NCI-H526 (cell line): ENCODE measurements at places on chromosomes 3 and 15.

DNA sequence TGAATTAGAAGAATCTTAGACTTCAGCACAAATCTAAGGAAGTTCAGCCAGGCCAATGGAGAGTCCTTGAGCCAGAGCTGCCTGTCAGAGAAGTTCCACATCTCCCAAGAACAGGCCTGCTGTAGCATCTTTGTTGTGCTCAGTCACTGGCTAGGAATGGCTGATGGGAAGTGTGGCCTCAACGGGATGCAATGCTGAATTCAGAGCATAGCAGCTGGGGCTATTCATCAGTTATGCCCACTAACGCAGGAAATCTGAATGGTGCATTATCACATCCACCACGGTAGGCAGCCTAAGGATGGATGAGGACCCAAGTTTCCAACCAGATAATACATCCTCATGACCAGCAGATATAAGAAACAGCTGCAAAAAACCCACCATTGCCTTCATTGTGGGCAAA, 3.2 kb upstream of the EIF1B start:
- no peak for DNase-seq

DNA sequence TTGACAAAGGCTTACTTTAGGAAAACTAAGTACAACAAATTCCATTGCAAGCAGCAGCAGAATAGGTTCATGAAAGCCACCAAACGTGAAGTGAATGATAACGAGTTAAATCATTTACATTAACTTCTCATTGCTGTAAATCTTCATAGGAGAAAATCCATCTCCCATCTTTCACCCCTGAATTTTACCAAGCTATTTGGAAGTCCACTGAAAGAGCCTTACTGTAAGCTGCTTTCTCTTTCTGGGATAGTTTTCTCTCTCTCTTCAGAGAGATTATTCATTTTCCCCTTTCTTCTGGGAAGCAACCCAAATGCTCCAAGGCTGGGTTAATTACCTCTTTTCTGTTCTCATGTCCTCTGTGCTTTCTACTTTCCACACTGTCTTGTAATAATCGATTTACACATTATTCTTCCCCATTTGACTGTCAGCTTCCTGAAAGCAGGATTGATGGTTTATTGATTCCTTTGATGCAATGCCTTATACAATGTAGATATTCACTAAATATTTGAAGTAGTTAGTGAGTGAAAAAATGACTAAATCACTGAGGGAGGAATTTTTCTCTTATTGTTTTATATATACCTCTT, 914.3 kb upstream of the ARPP21 start:
- no peak for DNase-seq

DNA sequence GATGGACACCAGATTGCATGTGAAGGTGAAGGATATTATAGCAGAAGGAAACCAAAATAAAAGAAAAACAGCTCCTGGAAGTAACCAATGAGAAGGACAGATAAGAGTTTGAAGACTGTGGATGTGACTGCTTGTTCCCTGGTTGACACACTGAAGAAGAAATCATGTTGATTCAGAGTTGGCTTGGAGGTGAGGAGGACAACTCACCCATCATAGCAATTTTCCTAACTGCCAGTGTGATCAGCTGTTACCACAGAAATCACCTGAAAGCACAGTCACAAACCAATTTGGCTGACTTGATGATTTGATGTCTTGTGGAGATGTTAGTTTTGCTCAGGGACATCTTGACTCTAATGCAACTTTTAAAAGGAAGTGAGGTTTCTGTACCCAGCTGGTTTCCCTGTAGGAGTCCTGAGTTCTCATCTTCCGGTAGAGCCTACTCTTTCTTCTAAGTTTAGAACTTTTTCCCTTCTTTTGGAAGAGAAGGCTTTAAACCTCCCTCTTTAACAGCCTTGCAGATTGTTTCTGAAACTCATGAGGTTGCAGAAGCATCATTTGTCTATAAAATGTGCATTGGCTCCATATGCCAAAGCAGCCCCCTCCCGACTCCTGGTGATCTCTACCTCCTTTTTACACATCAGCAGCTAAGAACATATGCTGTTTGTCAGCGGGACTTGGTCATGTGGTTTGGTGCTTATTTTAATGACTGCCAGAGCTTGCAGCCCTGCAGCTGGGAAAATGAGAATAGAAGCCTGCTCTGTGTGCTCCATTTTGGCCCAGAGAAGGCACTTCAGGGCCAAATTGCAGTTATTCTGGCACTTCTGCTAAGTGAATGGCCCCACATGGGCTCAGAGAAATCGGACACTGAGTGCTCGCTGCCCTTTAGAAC, 10.3 kb downstream of the ATG7 start:
- DNase-seq, result no peak

DNA sequence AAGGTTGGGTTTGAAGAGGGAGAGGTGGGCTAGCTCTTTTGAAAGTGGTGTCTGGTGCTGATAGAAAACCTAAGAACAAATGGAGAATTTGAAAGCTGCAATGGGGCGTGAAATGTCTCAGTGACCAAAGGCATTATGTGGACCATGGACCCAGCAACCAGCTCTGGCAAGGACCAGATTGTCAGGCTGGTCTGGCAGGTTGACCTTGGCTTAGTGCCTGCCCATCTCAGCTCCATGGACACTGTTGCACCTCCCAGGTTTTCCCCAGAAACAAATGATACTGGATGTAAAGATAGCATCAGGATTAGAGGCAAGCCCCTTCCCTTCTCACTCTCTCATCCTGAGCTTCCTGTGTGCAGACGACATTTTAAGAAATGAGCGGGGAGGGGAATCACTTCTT, 302.9 kb upstream of the LRRFIP2 start:
- no peak for DNase-seq

DNA sequence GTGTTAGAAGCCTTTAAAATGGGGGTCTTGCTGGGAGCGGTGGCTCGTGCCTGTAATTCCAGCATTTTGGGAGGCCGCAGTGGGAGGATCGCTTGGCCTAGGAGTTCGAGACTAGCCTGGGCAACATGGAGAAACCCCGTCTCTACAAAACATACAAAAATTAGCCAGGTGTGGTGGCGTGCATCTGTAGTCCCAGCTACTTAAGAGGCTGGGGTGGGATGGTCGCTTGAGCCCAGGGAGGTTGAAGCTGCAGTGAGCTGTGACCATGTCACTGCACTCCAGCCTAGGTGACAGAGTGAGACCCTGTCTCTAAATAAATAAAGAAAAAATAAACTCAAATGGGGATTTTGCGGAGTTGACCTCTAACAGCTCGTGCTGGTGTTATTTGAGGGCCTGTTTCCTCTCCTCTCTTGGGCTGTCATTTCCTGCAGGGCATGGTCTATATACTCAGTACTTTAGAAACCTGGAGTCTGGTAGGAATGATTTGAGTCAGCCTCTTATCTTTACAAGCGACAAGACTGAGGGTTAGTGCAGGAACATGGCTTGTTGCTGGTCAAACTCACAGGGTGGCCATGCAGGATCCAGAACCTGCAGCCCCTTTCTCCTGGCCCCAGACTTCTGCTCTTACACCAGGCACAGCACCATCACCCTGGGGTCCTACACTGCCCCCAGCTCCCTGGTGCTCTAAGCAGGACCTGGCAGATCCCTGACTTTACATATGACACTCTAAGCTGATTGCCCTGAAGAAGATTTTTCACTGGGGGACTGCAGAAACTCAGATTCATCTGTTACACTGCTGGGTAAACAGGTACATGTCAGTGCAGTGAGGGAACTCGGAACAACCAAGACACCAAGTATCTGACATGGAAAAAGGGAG, 15.1 kb downstream of the EHD4 start:
- no peak for DNase-seq

DNA sequence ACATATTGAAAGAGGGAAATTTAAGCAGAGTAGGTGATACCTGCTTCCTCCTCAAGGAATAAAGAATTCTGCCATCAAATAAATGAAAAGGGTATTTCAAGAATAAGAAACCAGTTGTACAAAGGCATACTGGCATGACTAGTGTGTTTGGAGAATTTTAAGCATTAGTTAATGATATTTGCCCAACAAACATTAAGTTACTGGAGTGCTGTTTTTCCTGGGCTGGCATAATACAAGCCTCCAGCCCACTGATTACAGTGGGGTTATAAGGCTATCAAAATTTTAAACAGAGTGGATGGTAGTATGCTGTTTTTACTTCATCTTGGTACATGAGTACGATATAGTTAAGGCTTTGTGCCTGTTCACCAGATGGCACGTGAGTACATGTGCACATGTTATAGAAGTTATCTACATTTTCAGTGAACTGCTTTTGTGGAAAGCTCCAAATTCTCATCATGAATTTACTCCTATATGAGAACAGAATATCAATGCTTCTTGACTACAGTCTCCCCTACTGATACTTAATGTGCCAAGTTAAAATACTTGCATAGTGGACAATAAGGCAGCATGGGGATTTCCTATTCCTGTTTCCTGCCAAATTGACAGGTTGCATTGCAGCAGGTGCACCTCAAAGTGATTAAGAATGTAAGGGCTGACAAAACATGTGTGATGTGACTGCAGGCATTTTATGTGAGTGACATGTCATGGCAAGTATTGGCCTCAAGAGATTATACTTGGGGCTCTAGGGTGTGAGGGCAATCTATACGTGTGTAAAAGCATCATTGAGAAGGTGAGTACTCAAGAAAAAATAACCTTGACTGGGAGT, 14.9 kb downstream of the NAALADL2 start:
- DNase-seq, result no peak

DNA sequence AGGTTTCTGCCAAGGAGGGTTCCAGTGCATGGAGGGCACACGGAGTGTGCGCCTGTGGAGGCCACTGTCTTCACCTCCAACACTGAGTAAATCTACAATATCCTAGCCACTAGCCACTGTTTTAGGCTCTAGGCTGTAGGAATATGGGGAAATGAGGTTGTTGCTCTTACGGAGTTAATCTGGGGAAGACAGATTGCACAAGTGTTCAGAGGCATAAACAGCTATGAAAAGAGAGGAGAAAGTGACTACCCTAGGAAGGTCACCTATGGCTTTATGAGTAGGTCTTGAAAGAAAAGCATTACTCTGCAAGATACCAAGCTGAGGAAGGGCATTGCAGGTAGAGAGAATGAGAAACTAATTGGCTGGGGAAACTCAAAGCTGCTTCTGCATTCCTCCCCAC, 85.7 kb downstream of the CYP19A1 start:
- DNase-seq, result no peak

DNA sequence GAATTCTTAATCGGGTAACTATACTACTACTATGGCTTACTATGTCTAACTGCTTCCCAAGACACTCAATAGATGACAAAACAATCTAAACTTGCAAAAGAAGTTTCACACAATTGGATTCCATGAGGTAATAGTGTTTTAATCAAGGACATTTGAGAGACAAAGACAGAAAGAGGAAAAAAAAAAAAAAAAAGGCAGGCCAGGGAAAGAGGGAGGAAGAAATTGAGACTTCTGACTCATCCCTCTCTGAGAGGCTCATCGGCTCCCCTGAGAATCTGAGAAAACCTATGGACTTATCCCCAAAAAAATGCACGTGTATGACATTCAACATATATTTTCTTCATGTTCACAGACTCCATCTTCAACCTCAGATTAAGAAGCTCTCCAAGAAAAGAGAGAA, 61.0 kb downstream of the SCAPER start:
- no peak for DNase-seq

DNA sequence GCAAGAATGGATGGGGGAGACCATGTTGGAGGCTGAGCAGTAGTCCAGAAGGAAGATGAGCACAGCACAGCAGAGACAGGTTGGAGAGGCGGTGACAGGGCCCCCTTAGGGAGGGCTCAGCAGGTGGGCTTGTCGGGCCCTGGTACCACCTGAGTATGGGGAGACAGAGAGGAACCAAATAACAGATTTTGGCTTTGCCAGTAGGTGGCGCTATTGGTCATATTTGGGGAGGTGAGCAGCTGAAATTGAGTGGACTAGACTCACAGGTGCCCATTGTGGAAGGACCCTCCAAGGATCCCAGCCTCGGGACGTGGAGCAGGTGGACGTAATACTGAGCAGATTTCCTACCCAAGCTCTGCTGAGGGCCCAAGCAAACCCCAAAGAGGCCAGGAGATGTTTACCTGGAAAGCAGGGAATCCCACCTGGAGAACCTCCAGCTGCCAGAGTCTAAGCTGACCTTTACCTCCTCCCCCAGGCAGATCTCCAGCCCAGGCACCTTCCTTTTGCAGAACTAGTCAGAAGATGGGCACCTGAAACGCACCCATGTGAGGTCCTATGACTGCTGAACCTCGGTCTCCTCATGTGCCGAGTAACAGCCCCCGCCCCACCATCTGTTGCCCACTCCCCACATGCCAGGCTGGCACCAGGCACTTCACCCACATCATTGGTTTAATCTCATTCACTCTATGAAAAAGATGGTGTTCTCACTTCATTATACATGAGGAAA, 24.6 kb upstream of the CORO2B start:
- peak; percentile 85 for DNase-seq

- DNase-seq, result peak; percentile 94
Observed at GRCh38 chr3:185498503-185499396, at the start of gene TMEM41A. TMEM41A (minus strand) TSS chr3:185499035; CDS start chr3:185498961, 74 bp downstream.

- DNase-seq, result no peak
Observed at GRCh38 chr3:177345973-177346503, 148.8 kb upstream of the TBL1XR1 start.

- DNase-seq, result no peak
Observed at GRCh38 chr15:41734079-41734478, 40.2 kb upstream of the MAPKBP1 start.

DNA sequence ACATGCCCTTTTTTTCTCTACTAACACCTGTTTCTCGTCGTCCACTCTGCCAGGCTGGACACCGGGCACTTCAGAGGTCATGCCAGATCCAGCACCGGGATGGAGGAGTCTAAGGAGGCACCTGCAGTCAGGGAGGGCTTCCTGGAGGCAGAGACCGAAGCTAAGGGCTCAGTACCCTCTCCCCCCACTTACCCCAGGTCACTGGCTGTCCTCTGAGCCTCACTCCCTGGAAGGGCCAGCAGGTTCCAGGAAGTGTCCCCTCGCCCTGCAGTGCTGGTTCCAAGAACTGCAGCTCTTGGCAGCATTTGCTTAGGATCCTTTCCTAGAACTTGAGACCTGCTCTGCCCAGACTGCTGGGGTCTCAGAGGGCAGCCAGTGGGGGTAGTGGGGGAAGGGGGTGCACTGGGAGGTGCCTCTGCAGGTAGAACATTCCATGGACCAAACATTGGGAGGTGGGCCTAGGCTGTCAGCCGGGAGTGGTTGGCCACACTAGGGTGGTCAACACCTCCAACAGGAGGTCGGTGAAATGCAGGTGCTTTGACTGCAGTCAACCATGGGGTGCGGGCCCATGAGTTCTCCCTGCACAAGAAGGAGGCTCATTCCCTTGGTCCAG, 11.3 kb downstream of the CISH start:
- no peak for DNase-seq

GRCh38 chr3:114902691-114903101, 244.4 kb downstream of the ZBTB20 start:
- DNase-seq, result no peak

DNA sequence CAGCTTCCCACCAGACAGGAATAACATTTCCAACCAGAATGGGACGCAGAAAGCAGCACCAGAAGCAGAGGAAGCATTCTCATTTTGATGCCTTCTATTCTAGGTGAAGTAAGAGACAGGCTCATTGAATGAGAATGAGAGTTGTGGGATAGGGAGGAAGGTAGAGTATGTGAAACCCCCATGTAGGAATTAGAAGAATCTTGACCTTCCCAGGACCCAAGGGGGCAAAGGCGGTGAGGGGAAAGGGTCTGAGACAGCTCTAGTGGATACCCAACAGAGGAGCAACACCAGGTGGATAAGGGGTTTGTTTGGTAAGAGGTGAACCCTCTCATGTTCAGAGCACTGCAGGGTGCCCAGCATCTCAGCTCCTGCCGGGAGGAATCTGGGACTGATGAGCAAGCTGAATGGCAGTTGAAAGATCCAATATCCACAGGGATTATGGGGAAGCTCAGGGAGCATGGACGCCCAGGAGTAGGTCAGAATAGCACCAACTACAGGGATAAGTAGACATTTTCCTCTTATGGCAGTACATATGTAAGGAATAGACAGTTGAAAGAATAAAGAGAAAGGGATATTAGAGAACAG, 77.0 kb downstream of the PLCL2 start:
- no peak for DNase-seq
